Kidney (tissue), 22 donors: ENCODE measurements at places on chromosomes 11 and 22.

DNA sequence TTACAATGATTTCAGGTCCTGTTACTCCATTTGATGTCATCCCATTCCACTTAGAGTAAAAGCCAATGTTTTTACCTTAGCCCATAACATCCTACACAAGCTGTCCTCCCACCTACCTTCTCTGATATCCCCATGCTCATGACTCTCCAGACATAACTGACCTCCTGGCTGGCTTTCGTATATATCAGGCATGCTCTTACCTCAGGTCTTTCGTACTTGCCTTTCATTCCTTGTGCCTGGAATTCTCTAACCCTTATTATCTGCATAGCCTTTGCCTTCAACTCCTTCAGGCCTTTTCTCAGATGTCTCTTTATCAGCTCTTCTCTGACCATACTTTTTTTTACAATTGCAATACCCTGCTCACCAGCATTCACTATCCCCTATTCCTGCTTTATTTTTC is 10.3 kb upstream of the CYB5R2 start:
- no peak for DNase-seq

- no peak for DNase-seq
Measured at GRCh38 chr11:128940603-128941002, 2.1 kb downstream of the TP53AIP1 start.

- no peak for DNase-seq
Measured at GRCh38 chr22:23583153-23583552, 3.1 kb upstream of the IGLL1 start.

- no peak for DNase-seq
Measured at GRCh38 chr11:77230878-77231605, 70.4 kb downstream of the GDPD4 start.

DNA sequence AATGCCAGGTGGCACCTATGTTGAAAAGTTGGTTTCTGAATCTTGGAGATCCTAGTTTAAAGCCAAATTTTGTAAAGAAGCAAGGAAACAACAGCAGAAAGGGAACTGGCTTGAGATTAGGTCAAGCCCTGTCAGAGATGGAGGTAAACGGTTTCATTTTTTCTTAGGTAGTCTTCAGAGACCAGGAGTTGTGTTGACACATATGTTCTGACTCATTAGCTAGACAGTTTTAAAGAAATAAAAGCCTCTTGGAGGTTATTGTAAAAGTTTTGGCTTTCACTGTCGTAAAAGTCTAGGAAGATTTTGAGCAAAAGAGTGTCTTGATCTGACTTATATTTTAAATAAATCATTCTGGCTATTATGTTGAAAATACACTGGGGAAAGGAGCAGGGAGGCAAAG is 151.5 kb upstream of the CTSC start:
- DNase-seq: no peak

DNA sequence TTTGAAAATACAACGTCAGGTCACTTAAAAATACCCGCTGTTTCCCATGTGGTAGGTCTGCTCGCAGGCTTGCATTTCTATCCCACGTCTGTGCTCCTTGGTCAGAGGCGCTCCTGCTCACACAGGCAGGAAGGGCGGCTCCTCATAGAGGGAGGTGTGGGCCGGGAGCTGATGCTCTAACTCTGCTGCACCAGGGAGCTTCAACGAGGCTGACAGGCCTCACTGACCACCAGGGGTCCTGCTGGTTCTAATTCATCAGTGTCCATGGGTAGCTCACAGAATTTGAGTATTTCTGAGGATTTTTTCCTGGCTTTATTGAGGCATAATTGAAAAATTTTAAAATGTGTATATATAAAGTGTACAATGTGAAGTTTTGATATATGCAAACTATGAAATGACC is 68.5 kb downstream of the PIWIL3 start:
- DNase-seq: no peak

DNA sequence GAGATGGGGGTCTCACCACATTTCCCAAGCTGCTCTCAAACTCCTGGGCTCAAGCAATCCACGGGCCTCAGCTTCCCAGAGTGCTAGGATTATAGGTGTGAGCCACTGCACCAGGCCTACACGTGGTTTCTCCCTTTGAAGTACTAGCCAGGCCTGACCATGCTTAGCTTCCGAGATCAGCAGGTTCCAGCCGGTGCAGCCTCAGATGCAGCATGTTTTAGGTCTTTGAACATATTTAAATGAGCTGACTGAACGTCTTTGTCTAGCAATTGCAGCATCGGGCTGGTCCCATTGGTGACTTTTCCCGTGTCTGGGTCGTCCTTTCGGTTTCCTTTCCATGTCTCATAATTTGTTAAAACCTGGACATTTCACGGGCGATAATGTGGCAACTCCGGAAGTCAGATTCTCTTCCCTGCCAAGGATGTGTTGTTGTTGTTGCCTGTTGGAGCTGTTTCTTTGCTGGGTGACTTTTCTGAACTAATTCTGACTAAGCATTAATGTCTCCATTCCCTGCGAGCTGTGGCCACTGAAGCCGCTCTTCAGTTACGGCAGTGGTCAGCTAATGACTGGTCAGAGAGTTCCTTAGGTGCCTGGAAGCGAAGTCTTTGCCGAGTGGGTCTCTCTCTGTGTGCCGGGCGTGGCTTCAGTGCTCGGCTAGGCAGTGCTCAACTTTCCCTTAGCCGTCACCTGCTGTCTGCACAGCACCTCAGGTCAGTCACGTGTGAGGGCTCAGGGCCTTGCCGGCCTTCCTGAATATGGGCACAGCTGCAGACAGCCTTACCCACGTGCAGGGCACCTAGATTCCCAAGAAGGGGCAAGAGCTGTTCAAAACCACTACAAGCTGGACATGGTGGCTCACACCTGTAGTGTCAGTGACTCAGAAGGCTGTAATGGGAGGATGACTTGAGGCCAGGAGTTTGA is 3.8 kb upstream of the CYP2D6 start:
- no peak for DNase-seq

DNA sequence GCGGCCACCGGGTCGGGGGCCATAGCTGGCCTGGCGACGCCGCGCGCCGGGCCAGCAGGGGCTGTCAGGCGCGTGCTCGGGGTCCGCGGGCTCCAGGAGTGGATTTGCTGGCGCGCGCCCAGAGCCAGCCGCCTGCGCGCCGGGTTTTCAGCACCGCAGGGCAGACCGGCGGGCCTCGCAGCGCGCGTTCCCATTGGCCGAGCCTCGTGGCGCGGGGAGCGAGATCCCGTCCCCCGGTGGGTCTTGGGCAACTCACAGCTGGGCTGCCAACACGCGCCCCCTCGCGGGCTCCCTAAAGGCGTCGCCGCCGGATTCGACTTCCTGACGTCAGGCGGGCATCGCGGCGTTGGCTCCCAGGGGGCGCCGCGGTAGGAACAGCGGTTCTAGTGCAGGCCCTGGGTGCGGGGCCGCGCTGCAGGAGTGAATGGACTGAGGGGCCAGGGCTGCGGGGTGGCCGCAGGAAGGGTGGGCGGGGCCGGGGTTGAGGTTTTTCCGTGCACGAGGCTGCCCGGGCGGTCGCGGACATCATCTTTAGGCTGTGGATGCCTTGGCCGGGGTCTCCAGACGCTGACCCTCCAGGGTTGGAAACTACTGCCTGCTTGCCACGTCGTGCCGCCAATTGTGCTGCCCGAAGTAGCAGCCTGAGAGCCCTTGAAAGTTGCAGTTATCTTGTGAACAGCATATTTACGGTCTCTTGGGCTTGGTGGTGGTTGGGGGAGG is at the start of gene FADS1:
Gene FADS1, minus strand, starts transcription at position 268 of the 720 bp plus-strand sequence. Its CDS starts 74 bp downstream, at position 194.
- DNase-seq: peak; percentile 98

- DNase-seq: no peak
Measured at GRCh38 chr11:99351624-99352023, 330.9 kb downstream of the CNTN5 start.

DNA sequence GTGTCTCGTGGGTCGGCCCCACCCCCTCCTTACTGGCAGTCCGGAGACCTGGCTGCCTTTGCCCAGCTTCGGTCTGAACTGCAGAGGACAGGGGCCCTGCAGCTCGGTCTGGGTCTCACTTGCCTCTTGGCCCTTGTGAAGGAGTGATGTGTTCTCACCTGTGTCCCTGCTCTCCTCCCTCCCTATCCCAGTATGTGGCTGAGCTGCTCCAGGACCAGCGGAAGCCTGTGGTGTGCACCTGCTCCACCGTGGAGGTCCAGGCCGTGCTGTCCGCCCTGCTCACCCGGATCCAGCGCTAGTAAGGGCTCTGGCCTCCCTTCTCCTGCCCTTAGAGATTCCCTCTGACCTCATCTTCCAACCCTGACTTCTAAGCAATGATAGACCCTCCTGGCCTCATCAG is 35.7 kb upstream of the RAB1B start:
- DNase-seq: no peak

GRCh38 chr11:87033561-87033960 is 4.2 kb upstream of the TMEM135 start:
- DNase-seq: no peak

GRCh38 chr11:35155677-35156076 is 16.7 kb downstream of the CD44 start:
- DNase-seq: no peak

DNA sequence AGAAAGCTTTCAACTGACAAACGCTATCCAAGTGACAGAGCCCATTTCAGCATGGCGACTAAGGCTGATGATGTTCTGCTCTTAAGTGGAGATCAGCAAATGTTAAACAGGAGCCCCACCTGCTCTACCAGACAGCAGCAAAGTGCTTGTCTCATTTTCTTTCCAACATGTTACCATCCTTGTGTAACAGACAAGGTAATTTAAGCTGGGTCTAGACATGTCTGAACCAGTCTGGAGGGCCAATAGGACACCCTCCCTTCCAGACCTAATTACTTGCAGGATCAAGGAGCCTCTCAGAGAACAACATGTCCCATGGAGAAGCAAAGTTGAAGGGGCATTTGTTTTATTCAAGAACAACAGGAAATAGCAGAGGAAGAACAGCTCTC is 3.9 kb upstream of the LMO2 start:
- peak; percentile 30 for DNase-seq

GRCh38 chr22:24567668-24568067 is 11.9 kb downstream of the SNRPD3 start:
- no peak for DNase-seq

GRCh38 chr22:26849575-26849974 is 192.2 kb downstream of the MIAT start:
- DNase-seq: no peak

DNA sequence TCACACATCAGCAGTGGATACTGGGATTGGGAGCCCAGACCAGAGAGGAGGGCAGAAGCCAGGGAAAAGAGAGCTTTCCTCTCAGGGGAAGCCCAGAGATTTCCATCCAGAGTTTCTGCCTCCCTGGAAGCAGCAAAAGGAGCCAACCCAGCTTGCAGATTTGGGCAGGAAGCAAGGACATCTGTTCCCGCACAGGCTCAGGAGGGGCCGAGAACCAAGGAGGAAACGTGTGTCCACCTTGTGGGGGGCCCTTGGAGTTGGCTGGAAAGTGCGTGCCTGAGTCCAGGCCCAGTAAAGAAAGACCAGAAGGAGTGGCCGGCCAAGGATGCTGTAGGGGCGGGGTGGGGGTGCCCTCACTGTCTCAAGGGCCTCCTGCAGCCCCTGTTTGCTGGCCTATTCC is 6.0 kb upstream of the NPTXR start:
- DNase-seq: no peak

DNA sequence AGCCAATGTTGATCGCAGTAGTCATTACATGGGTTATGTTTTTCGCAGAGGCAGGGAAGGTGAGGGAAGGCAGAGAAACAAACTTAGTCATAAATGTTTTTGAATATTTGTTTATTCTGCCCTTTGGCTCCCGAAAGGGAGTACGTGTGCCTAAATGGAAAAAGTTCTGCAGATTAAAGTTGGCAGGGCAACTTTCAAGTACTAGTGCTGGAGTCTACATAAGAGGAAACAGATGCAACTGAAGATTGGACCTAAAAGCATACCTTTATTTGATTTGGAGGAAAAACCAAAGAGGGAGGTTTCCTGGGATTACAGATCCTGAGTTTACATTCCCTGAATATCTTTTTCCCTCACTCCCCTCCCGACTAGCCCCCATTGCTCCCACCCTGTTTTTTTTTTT is 5.7 kb downstream of the HSD17B12 start:
- DNase-seq: no peak

DNA sequence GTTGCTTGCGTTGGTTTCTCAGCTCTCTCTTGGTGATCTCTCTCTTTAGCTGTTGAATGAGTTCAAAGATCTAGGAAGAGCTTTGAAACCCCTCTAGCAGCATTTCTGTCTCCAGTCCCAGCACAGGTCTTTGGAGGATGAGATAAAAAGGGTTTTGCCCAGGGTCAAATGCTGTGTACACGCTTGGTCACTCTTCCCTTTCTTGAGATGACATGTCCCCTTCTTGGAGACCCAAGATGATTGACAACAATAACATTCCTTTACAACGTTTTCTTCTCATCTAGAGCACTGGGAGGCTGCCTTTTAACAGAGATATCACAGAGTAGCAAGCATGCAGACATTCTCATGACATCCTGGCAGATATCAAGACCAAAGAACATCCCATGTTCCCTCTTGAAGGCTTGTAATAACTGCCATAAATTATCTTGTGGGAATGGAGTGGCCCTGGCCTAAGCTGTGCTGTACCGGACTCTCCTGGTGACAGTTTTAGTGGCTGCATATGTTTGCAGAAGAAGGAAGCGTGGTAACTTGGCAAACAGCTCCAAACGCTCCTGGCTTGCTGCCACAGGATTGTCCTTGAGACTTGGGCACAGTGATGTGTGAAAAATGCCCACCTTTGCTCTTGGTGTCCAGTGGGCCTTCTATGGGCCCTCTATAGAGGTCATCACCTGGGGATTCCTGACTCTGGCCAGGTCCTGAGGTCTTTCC is 107.8 kb downstream of the PTPRJ start:
- DNase-seq: peak; percentile 69

DNA sequence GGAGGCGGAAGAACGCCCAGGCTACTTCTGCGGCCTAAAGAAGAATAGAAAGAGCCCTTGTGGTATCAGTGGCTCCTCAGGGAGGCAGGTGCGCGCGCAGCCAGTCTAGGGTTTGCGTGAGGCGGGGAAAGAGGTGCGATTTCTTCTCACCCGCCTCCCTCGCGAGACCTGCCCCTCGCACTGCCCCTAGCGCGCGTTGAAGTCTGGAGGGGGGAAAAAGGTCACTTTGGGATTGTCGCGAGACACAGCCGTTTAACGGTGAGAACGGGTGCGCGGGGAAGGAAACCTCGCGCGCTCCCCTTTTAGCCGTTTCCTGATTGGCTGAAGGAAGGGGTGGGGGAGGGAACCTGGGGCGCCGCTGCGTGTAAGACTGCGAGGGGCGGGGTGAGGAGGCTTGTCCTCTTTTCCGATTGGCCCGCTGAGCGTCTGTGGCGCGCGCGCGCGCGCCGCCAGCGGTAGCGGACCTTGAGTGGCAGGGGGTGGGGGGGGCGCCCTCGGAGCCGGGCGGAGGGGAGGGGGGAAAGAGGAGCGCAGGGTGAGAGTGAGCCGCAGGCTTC is at the start of gene ZFP91:
Gene ZFP91, plus strand, starts transcription at position 429 of the 557 bp plus-strand sequence. CDS start 219 bp downstream, outside the sequence.
- DNase-seq: peak; percentile 99

DNA sequence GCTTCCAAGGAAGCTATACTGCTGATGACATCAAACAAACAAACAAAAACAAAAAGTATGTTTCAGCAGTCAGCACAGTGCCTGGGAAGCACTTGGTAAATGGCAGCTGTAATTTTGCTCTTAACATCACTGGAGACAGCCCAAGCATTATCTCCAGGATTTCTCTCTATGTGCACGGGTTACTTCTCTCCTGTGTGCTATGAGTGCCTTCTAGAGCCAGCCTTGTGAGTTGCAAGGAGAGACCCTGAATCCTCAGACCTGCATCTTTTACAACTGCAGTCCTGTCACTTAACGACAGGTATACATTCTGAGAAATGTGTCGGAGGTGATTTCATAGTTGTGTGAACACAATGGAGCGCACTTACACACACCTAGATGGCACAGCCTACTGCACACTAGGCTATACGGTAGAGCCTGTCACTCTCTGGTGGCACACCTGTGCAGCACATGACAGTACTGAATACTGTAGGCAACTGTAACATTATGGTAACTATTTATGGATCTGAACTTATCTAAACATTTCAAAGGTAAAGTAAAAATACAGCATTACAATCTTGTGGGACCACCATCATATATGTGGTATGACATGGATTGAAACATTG is 662.5 kb upstream of the B3GAT1 start:
- no peak for DNase-seq
